NCI-H2107 (cell line): ENCODE measurements at places on chromosomes 13 and 19.
A peak's percentile ranks its signal among the peaks of the same experiment; 100 is the strongest.

DNA sequence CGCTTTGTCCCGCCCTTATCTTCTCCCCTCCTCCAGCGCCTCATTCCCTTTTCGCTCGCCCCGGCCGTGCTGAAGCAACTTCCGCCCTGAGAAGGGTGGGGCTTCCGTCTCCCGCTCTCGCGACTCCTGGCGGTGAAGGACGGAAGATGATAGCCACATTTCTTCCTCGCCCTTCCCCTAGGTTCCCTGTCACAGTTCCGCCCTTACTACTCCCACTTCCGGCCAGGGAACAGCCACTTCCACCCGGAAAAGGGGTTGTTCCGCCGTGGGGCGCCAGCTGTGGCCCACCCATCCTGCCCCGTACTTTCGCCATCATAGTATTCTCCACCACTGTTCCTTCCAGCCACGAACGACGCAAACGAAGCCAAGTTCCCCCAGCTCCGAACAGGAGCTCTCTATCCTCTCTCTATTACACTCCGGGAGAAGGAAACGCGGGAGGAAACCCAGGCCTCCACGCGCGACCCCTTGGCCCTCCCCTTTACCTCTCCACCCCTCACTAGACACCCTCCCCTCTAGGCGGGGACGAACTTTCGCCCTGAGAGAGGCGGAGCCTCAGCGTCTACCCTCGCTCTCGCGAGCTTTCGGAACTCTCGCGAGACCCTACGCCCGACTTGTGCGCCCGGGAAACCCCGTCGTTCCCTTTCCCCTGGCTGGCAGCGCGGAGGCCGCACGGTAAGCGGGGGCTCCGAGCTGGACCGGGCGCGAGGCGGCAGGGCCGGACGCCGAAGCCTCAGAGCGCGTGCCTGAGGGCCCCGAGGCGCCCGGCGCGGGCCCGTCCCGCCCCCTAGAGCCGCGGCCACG, at the start of gene RPS19:
TSS of gene RPS19 (plus strand) at position 638 of the 801 bp plus-strand sequence. CDS start 520 bp downstream, outside the sequence.
- DNase-seq: peak; percentile 97

GRCh38 chr19:4059453-4059871, 7.2 kb downstream of the ZBTB7A start:
- no peak for DNase-seq

DNA sequence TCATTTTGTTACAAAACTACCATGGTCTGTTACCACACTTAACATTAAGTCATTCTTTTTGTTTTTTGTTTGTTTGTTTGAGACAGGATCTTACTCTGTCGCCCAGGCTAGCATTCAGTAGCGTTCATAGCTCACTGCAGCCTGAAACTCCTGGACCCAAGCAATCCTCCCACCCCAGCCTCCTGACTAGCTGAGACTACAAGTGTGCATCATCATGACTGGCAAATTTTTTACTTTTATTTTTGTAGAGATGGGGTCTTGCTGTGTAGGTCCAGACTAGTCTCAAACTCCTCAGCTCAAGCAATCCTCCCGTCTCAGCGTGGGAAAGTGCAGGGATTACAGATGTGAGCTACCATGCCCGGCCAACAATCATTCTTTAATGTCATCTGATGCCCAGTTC, 3.3 kb downstream of the ALDH16A1 start:
- no peak for DNase-seq

GRCh38 chr13:64289702-64290101, 2874.1 kb upstream of the PCDH20 start:
- no peak for DNase-seq

DNA sequence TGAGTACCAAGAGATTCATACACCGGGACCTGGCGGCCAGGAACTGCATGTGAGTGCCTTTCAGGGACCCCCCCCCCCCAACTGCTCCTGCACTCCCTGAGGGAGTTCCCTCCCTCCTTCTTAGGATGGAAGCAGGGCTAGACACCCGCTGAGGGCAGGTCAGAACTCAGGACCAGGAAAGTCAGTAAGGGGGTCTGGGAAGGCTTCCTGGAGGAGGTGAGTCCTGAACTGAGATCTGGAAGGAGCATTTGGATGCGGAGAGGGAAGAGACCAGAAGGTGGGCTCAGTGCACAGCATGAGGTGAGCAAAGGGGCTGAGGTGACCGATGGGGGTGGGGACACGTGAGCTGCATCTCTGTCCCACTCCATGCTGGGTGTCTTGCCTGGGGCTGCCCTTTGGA, 10.5 kb upstream of the HNRNPUL1 start:
- DNase-seq: no peak

DNA sequence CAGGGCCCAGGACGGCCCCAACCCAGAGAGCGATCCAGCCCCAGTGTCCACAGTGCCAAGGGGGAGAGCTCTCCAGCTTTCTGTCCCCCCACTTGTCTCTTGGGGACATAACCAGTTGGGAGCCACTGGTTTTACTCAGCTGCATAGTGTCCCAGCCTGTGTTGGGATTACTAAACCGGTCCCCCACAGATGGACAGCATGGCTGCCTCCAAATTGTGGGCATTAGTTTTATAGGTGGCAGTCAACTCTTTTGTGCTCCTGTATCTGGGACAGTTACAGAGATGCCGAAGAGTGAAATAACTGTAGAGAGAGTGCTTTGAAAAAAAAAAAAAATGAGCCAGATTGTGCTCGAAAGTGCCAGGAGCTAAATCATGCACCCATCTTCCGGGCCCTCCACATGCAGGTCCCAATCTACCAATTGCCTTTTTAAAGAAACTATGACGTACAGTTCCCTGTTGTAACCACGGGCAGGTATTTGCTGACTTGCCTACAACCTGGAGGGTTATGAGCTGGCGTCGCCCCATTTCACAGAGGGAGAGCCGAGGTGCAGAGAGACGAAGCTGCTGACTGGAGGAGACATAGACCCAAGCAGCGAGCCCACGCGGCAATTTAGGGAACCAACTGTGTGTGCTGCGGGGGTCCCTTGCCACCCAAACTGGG, 2.4 kb upstream of the NFIC start:
- DNase-seq: no peak

DNA sequence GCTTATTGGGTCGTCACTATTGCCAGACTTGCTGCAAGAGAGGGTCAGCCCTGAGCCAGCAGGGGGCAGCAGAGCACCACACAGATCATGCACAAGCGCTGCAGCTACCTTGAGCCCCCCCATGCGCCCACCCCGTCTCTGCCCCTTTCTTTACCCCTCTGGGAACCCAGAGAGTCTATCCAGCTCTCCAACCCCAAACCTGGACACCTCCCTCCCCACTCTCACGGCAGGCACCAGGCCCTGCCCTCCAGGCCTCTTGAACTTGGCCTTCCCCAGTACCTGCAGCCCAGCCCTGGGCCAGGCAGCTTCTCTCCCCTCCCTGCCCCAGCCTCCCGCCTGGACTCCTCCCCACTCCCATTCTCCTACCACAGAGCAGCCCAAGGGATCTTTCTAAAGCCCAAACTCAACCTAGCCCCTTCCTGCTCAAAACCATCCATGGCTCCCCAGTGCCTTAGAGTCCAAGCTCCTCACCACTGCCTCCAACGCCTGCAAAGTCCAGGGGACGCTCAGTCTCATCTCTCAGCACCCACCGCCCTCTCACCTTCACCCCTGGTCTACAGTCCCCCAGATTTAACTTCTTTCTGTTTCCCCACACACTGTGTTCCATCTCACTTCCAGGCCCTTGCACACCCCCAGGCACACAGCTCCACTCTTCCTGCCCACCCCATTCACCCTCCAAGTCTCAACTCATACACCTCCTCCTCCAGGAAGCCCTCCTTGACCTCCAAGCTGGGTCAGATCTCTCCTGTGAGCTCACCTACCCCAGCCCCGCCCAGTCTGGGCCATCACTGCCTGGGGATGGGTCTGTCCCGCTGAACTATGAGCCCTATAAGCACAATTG, 9.4 kb upstream of the CEACAM16 start:
- DNase-seq: peak; percentile 17

- no peak for DNase-seq
These were observed 69.2 kb upstream of the UBAC2 start for GRCh38 chr13:99131410-99131809.

DNA sequence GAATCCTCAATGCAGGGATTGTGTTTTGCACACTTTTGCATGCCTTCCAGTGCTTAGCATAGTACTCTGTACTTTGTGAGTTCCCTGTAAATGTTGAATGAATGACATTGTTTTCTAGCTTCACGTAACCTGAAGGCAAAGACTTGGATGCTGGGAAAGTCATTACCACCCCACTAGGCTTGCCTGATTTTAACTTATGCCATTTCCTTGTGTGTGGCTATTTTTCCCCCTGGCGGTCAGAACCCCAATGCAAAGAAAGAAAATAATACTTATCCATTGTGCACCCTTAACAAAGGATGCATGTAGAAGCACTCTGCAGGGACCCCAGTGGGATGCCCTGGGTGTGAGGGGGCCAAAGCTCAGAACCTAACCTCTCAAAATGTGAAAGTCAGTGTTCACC, 1.2 kb upstream of the ENOX1 start:
- no peak for DNase-seq

DNA sequence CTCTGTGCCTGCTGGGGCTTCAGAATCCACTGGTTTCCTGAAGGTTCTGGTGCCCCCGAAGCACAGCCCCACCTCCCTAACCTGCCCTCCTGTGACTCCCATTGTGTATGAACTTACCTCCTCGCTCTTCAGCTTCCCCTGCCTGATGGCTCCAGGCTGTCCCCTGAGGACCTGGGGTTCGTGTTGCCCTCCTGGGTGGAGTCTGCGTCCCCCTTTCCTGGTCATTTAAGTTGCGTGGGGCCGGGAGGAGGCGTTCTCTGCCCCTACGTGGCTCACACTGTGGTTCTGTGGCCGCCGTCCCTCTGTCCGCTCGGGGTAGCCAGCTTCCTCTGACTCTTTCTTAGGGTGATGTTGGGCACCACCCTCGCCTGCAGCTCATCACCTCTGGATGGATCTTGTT, 13.9 kb downstream of the TFDP1 start:
- DNase-seq: no peak

GRCh38 chr19:41702171-41702651, 6.2 kb upstream of the CEACAM5 start:
- DNase-seq: no peak

DNA sequence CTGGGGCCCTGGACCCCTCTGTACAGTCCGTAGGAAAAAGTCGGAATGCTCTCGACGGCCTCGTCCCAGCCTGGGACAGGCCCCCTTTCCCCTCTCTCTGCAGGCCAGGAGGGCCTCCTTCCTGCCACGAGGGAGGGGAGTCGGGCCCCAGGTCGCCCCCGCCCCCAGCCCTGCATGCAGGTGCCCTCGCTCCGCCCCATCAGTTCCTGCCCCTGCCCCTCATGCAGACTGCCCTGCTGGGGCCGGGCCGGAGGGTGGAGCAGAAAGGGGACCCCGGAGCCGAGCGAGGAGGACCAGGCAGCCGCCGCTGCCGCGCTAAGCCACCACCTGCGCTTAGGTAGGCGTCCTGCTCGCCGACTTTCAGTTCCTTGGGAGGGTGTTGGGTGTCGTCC, 7.3 kb downstream of the LYL1 start:
- no peak for DNase-seq

GRCh38 chr19:2290441-2291184, 8.6 kb upstream of the PEAK3 start:
- no peak for DNase-seq

DNA sequence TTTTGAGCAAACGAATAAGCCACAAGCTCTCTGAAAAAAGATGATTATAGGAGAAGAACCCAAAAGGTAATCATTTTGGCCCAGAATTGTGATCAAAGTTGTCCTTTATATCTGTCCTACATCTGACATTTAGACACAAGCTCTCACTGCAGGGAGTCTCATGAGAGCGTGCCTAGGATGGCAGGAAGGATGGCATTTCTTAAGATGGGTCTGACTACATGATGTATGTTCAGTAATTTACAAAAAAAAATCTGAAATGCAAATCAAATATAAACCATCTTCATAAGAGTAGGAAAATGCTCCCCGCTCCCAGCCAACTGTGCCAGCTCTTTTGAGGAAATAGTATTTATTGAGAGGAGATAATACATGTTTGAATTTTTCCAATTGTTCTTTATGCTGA, 81.0 kb upstream of the MBNL2 start:
- no peak for DNase-seq

DNA sequence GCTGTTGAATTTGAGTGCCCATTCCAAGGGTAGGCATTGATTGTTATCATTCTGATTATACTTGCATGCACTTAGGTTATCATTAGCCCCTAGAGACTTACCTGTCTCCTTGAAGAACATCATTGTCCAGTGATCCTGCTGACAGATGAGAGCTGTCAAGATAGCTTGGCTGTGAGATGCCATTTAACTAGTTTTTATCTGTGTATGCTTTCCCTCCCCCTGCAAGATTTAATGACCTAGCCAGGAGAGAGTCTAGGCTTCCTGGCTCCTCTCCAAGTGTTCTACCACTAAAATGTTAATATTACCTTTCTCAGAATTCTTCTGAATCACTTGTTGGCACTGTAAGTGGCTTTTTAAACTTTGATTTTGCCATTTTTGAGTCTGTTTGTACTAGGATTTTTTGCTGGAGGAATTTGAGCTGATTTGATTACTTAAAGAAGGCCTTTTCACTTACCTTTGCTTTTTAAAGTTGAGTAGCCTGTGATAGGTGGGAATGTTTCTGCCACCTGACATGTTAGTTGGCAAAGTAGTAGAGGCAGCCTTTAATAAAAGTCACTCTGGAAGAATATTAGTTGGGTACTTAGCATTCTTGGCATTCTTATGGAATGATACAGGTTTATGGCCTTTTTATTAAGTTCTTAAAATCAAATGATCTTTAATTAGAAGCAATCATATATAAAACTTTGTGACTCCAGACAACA, 41.1 kb downstream of the ARHGAP35 start:
- no peak for DNase-seq

DNA sequence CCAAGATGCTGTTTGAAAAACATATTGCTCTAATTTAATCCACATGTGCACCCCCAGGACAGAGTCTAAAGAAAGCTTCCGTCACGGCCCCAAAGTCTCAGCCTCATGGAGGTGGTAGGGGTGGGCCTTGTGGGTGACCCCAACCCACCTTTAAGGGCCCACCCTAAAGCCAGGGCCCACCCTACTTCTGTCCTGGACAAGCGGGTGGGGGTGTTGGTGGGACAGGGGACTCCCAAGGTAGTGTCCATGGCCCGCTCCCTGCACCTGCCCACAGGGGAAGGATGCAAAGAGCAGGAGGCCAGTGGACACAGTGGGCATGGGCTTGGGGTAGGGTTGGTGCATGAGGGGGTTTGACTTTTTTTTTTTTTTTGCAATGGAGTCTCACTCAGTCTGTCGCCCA, 66.8 kb downstream of the KCTD15 start:
- DNase-seq: no peak

GRCh38 chr13:58151452-58151851, 519.9 kb downstream of the PCDH17 start:
- DNase-seq: no peak

- no peak for DNase-seq
These were observed 11.8 kb upstream of the ERFL start for GRCh38 chr19:41939861-41940730.

DNA sequence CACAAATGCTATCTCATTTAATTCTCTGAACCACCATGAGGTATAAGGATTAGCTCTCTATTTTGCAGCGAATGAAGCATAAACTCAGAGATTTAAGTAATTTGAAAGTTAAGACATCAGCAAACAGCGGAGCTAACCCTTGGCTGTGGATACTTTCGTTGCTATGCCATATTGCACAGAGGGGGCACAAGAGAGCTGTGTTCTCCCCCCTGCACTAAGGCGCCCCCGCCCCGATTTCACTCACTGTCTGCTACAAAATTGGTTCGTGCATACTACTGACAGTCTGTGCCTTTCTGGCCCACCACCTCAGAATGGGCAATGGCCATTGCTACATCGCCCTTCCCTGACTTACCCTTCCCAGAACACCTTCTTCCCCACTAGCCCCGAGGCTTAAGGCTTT, 105.7 kb upstream of the OBI1 start:
- DNase-seq: no peak
